Activated B cell treated with CpG ODN at 0.5 μM for 24 hours (primary cell): ENCODE measurements at places on chromosomes 3 and 15.

DNA sequence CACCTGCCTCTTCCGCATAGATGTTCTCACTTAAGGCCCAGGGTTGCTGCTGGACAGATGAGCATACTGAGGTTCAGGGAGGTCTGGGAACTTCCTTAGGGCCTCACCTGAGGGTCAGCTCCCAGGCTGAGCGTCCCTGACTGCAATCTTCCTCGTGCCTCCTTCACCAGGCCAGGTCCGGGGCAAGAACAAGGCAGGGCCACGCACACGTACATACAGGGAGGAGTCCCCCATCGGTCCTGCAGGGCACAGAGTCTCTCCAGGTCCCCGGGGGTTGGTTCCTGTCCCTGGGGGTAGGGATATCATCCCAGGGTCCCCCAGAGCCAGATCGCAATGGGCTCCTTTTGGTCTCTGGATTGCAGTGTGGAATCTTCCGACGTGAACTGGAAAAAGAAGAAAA lies 130.1 kb downstream of the LRRK1 start:
- no peak overlapping the region for H3K27ac ChIP-seq
- H3K36me3 ChIP-seq, result peaks cover 81% of the 10 kb centered on the region
- H3K27me3 ChIP-seq, result no peaks in the 10 kb centered on the region
- peak; percentile 11 for DNase-seq

DNA sequence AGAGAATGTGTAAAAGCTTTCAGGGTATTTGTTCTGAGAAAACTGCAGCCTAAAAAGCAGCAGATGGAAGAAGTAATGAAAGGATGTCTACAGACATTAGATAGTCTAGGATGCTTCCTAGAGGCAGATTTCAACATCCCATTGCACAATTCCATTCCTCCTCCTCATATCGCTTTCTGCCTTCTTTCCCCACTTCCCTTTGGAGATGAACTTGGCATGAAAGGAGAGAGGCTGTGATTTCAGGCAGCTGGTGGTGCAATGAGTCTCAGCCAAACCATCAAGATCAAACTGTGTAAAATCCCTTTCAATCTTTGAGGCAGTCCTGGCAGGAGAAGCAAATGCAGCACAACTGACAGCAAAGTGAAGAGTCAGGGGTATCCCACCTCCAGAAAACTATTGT lies 438.7 kb upstream of the KCNMB2 start:
- H3K36me3 ChIP-seq, result no peaks in the 10 kb centered on the region
- no peak for DNase-seq
- no peaks in the 10 kb centered on the region for H3K27me3 ChIP-seq
- H3K4me1 ChIP-seq, result no peaks in the 10 kb centered on the region
- no peak overlapping the region for H3K4me3 ChIP-seq

- H3K36me3 ChIP-seq, result no peaks in the 10 kb centered on the region
- H3K4me1 ChIP-seq, result peaks cover 33% of the 10 kb centered on the region
- H3K4me3 ChIP-seq, result peak overlapping the region; percentile 32
Observed at GRCh38 chr15:38683382-38684242, 119.0 kb upstream of the RASGRP1 start.

GRCh38 chr3:120093119-120093910 lies 932 bp downstream of the GSK3B start:
- H3K4me3 ChIP-seq, result no peak overlapping the region
- DNase-seq, result no peak
- H3K27ac ChIP-seq, result no peak overlapping the region
- peaks cover 13% of the 10 kb centered on the region for H3K36me3 ChIP-seq
- no peaks in the 10 kb centered on the region for H3K27me3 ChIP-seq
- peaks cover 22% of the 10 kb centered on the region for H3K4me1 ChIP-seq

DNA sequence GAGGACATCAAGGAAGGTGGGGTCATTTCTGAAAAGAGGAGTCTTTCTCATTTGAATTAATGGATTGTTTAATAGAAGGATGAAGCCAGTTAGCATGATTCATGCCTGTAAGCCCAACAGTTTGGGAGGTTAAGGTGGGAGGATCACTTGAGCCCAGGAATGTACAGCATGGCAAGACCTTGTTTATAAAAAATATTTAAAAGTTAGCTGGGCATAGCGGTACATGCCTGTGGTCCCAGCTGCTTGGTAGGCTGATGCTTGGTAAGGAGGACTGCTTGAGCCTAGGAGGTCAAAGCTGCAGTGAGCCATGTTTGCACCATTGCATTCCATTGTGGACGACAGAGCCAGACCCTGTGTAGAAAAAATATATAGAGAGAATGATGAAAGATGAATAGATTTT lies 165.5 kb downstream of the ALCAM start:
- H3K27me3 ChIP-seq, result no peaks in the 10 kb centered on the region
- H3K27ac ChIP-seq, result no peak overlapping the region
- H3K4me3 ChIP-seq, result no peak overlapping the region

DNA sequence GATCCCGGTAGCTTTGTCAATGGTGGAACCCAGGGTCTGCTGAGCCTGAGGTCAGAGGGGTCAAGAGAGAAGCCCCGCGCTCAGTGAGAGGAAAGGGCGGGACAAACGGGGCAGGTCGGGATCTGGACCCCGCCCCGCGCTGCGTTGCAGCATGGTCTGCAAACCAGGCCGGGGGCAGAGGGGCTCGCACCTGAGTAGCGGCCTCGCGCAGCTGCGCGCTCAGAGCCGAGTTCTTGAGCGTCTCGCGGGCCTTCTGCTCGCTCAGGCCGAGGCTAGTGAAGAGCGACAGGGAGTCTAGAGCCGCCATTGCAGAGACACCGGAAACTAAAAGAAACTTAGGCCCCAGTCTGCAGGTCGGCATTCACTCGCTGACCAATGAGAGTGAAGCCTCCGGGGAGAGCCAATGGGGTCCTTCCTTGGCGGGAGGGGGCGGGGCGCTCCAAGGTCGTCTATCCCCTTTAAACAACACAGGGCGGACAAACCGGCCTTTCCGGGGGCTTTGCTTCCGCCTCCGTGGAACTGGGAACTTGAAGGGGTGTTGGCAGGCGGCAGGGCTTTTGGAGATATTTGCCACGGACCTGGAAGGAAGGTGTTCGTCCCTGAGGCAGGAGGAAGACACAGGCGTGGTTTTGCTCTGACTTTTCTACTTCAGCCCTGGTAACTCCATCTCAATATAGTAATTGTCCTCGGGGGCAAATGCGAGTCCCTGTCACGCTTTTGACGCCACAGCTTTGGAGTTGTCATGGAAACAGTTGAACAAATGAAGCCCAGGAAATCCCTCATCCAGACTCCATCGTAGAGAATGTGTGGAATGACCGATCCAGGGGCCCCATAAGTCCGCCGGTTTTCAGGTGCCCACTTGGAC lies at the start of gene QARS1:
QARS1 (minus strand) TSS at position 331 of the 865 bp plus-strand sequence; CDS start at position 307, 24 bp downstream.
- H3K27ac ChIP-seq, result peak within 1 kb of the TSS; percentile 97
- peak within 1 kb of the TSS; percentile 98 for H3K4me3 ChIP-seq
- H3K27me3 ChIP-seq, result no peaks in the 10 kb centered on the region
- peaks cover 54% of the 10 kb centered on the region for H3K36me3 ChIP-seq
- peak; percentile 77 for DNase-seq
- H3K4me1 ChIP-seq, result peaks cover 28% of the 10 kb centered on the region

DNA sequence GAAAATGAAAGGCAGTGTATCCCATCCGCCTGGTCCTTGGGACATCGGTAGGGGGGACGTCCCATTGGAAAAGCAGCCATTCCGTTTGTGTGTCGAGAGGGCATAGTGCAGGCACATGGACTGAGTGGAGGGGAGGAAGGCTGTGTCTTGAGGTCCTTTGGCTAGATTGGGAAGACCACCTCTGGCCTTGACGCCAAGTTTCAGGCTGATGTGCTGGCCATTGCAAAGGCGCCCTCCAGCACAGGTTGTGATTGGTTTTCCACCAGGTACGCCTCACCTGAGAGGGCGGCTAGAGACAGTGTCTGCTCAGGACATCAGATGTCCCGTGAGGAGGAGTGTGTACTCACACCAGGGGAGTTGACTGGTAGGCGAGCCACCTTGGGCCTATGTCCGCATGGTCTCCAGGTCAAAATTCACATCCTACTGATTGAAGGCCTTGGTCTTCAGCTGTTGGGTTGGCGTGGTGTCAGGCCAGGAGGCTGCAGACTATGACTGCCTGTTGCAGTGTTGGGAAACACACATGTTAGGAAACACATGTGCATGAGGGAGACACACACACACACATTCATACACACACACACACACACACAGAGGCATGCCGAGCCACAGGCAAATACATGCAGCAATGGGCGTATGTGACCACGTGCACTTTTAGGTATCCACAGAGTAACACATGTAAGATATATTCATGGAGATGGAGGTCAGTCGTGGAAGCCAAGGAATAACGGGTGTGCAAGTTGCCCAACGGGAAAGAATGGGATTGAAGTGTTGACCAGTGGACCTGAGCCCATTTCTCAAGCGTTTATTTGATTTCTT lies 98.4 kb downstream of the SNRPN start:
- peaks cover 97% of the 10 kb centered on the region for H3K36me3 ChIP-seq
- H3K4me1 ChIP-seq, result no peaks in the 10 kb centered on the region
- peak; percentile 7 for DNase-seq
- no peak overlapping the region for H3K27ac ChIP-seq
- no peaks in the 10 kb centered on the region for H3K27me3 ChIP-seq

- H3K4me3 ChIP-seq, result no peak overlapping the region
- no peaks in the 10 kb centered on the region for H3K27me3 ChIP-seq
- H3K4me1 ChIP-seq, result no peaks in the 10 kb centered on the region
- DNase-seq, result no peak
Observed at GRCh38 chr3:130392266-130392665, 46.8 kb downstream of the COL6A5 start.

DNA sequence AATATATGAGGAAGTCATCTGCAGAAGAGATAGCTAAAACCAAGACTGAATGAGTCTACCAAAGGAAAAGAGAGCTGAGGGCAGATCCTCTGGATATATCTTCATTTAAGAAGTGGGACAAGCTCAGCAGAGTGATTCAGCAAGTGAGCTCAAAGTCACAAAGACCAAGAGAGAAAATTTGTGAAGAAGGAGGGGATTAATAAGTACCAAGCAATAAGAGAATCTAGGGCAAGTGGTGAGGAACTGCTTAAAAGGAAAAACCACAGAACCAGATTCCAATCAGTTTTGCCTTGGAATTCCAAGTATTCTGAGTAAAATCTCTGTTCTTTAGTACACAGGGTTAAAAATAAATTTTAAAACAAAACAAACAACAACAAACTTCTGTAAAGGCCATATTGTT lies 3.6 kb downstream of the EHHADH start:
- DNase-seq, result no peak
- peaks cover 1% of the 10 kb centered on the region for H3K36me3 ChIP-seq
- H3K4me3 ChIP-seq, result no peak overlapping the region
- peaks cover 27% of the 10 kb centered on the region for H3K27me3 ChIP-seq
- no peak overlapping the region for H3K27ac ChIP-seq

DNA sequence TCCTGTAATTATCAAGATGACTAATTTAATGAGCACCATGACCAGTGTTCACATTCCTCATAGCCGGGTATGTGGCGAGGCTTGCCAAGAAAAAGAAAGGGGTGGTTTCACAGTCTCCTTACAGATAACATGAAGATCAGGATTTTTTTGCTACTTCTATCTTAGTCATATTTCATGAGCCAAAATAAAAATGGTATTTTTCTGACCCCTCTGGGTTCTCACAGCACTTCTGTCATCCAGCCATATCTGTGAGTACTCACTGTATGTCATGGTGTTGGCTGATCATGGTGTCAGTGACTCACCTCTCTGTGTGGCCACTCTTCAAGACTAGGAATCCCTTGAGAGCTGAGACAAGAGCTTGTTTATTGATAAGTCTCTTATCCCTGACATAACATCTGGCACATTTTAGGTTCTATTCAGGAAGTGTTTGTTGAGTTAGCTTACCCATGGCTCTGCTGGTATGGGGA lies 130.5 kb upstream of the LMCD1 start:
- no peak overlapping the region for H3K27ac ChIP-seq
- no peaks in the 10 kb centered on the region for H3K36me3 ChIP-seq
- H3K4me1 ChIP-seq, result no peaks in the 10 kb centered on the region
- peaks cover 12% of the 10 kb centered on the region for H3K27me3 ChIP-seq
- no peak overlapping the region for H3K4me3 ChIP-seq
- no peak for DNase-seq

GRCh38 chr3:73245459-73245858 lies 184.0 kb downstream of the EBLN2 start:
- H3K4me3 ChIP-seq, result no peak overlapping the region
- no peak for DNase-seq
- no peaks in the 10 kb centered on the region for H3K4me1 ChIP-seq

- H3K27ac ChIP-seq, result no peak overlapping the region
- peaks cover 2% of the 10 kb centered on the region for H3K36me3 ChIP-seq
- H3K4me1 ChIP-seq, result no peaks in the 10 kb centered on the region
- H3K4me3 ChIP-seq, result no peak overlapping the region
- DNase-seq, result no peak
Observed at GRCh38 chr3:194287977-194288706, 63.0 kb downstream of the CPN2 start.
